ENCODE measurements at places on chromosomes 16 and 17.

DNA sequence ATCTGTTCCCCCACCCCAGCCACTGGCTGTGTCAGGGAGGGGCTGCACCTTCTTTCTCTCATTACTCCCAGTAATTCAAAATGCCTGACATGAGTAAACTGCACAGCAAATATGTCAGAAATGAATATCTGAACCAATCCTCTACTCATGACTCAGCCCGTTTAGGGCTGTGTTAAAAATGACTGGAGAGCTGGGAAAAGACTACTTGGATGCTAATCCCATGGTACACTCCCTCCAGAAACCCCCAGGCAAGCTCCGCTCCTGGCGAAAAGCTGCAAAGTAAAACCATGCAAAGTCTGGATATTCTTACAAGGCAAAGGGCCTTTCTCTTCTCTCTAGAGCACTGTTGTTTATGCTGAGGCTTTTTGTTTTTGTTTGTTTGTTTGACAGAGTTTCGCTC is 448.1 kb upstream of the DYNLRB2 start:
- no peak for DNase-seq

DNA sequence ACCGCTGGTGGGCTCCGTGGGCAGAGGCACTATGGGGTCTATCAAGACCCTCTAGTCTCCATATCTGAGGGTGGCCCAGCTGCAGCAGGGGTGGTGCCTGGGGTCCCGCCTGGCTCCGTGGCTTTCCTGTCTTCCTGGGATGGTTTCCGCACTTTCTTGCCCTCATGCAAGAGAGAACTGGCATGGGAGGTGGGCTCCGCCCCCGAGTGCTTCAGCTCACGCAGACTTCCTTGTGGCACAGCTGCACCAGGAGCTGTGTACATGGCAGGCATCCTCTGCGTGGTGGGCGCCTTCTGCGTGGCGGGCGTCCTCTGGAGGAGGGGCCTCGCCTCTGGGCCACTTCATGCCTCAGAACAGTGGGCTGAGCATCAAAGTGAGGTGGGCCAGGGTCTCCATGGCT is 73.1 kb downstream of the LMF1 start:
- no peak for DNase-seq

DNA sequence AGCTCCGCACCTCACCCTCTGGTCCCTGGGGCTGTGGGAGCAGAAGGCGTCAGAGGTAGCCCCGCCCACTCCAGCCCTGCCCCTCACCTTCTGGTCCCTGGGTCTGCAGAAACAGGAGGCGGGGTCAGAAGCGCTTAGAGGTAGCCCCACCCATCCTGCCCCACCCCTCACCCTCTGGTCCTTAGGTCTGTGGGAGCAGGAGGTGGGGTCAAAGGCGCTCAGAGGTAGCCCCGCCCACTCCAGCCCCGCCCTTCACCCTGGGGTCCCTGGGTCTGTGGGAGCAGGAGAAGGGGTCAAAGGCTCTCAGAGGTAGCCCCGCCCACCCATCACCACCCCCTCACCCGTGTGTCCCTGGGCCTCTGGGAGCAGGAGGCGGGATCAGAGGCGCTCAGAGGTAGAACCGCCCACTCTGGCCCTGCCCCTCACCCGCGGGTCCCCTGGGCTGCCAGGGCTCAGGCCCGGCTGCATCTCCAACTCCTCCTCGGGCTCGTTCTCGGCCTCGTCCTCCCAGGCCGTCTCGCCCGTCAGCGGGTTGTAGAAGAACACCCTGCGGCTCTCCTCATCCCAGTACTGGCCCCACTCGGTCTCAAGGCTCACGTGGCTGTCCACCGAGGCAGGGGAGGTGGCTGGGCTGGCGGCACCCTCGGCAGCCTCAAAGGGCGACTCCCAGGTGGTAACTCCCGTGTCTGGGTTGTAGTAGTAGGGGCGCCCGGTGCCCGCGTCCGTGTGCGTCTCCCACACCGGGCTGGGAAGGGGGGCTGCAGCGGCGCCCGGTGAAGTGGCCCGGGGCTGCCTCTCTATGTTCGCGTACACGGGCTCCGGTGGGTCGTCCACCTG is 27.2 kb downstream of the ARHGAP27 start:
- DNase-seq = no peak

- no peak for DNase-seq
These were observed 25.6 kb downstream of the TEX14 start for GRCh38 chr17:58665946-58666857.

- no peak for DNase-seq
These were observed 397 bp downstream of the RIPOR1 start for GRCh38 chr16:67528870-67529581.

- no peak for DNase-seq
These were observed 8.6 kb downstream of the MED9 start for GRCh38 chr17:17485420-17485819.

GRCh38 chr16:71492786-71493185 is 3.7 kb upstream of the ZNF19 start:
- no peak for DNase-seq

DNA sequence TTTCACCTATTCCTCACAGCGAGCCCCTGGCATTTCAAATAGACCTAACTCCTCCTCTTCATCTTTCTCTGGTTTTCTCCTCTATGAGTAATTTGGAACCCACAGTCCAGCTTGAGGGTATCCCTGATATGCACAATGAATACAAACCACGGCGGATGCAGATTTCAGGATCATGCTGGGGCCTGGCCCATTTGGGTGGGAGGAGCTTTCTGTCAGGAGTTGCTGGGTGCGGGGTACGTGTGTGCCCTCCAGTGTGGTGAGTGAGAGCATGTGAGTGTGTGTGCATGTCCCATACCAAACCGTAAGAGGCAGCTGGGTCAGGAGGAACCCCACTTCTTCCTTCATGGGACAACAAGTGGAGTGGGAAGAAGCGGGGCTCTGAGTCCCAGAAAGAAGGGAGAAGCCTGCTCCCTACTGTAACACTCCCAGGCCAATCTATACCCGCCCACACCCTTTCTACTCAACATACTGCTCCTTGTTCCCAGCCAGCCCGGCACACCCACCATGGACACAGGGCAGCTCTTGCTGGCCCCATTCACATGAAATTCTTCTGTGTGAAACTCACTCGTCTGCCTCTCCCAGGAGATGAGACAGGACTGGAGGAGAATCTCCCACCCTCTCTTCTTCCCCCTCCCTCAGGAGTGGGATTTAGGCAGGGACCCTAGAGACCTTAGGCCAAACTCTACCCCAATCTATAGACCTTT is 18.4 kb downstream of the CNTNAP1 start:
- no peak for DNase-seq

GRCh38 chr16:56607109-56607618 is 1.2 kb upstream of the MT2A start:
- peak; percentile 96 for DNase-seq

- DNase-seq = no peak
These were observed at the start of gene MFSD6L for GRCh38 chr17:8798846-8799569. MFSD6L (minus strand) TSS chr17:8799365; CDS start chr17:8799120, 245 bp downstream.

GRCh38 chr16:72785171-72785570 is 262.8 kb downstream of the ZFHX3 start:
- DNase-seq = no peak

- no peak for DNase-seq
These were observed 815 bp downstream of the KRT35 start for GRCh38 chr17:41480136-41480535.

DNA sequence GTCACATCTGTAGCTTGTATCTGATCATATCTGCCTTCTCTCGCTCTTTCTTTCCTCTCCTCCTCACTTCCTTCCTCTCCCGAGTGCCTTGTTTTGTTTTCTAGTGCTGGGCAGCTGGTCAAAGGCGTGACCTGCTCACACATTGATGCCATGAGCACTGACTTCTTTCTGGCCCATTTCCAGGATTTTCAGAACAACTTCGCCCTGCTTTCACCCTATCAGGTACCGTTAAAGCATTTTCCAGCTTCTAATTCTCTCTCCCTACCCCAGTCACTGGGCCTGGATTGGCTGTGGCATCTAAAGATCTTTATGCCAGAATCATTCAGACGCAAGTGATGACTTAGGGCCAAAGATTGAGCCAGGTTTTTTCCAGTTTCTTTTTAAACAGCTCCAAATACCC is 55.5 kb downstream of the OTOA start:
- DNase-seq = no peak

DNA sequence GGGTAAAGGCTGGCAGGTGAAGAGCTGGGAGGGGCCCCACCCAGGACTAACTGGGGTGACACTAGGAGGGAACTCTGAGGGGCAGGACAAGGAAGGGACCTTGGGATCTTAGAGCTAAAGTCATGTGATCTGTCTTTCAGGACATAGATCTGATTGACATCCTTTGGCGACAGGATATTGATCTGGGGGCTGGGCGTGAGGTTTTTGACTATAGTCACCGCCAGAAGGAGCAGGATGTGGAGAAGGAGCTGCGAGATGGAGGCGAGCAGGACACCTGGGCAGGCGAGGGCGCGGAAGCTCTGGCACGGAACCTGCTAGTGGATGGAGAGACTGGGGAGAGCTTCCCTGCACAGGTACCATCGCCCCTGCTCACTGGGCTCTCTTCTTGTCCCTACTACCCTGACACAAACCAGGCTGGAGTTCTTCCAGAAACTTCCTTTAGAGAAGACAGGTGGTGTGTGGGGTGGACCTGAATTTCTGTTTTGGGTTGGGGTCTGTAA is 8.1 kb downstream of the NFE2L1 start:
- DNase-seq = no peak

GRCh38 chr16:23534868-23535860 is 22.0 kb downstream of the EARS2 start:
- DNase-seq = no peak

DNA sequence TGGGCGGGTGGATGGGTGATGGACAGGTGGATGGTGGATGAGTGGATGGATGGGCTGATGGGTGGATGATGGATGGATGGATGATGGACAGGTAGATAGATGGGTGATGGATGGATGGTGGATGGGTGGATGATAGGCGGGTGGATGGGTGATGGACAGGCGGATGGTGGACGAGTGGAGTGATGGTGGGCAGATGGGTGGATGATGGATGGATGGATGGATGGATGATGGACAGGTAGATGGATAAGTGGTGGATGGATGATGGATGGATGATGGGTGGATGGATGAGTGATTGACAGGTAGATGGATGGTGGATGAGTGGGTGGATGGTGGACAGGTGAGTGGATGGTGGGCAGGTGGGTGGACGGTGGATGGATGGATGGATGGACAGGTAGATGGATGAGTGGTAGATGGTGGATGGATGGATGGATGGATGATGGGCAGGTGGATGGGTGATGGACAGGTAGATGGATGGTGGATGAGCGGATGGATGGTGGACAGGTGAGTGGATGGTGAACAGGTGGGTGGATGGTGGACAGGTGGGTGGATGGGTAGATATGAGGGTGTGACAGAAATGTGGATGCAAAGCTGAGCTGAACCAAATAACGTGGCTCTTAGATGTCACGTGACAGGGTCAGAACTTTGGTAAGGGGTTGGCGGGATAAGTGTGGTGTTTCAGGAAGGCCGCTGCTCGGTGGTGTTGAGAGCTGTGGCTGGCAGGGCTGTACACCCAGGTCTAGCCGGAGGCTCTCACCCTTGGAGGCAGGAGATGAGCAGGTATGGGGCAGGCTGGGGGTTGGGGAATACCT is 234.3 kb upstream of the CIBAR2 start:
- DNase-seq = no peak
